ENCODE measurements at places on chromosomes 7 and 10.

GRCh38 chr7:105268056-105268455, 120.7 kb downstream of the SRPK2 start:
- DNase-seq: no peak

GRCh38 chr7:96287559-96287958, 34.3 kb downstream of the SLC25A13 start:
- DNase-seq: no peak

DNA sequence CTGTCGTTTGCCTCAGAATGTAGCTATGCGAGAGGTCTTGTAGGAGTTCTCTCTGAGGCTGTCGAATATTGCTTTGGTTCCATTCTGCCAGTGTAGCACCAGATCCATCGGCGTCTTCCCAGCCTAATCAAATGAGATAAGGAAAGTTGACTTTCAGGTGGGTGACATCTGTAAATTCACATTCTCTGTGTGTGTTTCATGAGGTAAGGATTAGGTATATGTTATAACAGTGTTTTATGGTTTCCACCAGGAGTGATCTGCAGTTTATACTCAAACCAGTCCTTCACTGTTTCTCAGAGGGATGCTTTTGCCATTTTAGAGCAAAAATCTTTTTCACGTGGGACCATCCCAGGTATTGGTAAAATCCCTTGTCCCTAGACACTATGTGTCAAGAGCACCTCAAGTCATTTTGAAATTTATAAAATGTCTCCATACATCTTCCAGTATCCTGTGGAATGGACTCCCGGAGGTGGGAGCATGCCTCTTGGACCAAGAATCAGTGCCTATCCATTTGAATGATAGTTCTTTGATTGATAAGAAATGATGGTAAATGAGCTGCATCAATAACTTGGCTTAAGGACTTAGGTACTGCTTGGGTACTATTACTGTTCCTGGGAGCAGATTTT, 7.9 kb downstream of the ANKRD1 start:
- DNase-seq: no peak

- DNase-seq: no peak
Observed at GRCh38 chr7:36283181-36283580, 106.5 kb upstream of the ANLN start.

DNA sequence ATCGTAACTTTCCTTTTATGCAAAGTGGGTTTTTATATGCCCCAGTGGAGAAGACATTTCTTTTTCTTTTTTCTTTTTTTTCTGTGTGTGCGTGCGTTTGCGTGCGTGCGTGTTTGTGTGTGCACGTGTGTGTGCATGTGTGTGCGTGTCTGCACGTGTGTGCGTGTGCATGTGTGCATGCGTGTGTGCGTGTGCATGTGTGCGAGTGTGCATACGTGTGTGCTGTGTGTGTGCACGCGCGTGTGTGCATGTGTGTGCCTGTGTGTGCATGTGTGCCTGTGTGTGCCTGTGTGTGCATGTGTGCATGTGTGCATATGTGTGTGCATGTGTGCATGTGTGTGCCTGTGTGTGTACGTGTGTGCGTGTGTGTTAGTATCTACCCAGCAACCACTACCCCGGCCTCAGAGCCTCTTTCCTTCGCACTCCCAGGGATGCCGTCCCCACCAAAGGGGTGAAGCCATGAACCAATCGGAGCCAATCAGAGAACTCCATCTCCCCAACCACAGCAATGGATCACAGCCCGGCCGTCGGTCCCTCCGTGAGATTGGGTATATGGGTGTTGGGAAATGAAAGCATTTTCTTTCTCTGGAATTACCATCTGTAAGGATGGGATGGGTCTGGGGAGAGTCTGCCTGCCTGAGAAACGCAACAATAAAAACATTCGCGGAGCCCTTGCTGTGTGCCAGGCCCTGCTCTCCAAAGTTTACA, 92.3 kb downstream of the ELFN1 start:
- no peak for DNase-seq

DNA sequence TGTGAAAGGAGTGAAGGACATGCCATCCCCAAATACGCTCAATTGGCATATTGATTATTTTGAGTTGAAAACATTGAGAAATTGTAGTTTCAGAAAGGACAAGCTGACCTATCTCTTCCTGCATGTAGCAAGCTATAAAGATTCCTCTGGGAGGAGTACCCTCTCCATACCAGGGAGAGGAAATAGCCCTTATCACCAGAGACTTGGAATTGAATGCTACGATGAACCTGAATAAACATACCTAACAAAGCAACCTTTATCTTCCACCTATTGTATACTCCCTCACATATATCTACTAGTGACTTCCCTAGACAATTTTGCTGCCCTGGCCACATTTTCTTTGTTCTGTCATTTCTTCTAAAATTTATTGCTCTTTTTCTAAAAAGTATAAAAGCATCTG, 150.2 kb upstream of the EEPD1 start:
- DNase-seq: no peak

DNA sequence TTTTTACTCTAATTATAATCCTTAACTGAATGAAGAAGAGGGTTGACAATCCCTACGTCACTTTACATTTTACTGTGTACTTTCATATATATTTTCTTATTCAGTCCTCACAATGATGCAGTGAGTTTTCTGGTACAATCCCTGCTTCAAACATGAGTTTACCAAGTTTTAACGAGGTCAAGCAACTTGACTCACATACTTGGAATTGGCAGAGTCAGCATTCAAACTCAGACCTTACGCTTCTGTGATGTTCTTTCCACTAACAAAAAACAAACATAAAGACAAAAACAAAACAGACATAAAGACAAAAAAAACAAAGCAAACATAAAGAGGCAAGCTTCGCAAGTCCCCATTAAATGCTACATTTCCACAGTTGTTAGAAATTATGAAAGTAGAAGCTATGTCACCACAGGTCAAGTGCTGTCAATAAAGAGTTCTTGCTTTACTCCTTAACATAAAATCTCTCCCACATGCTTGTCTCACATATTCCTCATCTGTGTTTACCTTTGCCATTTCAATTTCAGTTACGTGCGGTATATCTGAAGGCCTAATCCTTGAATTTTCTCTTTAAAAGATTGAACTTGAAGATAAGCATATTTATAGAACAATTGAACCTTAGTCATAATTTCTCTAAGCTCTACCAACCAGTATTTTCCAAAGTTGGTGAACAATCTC, 217.3 kb downstream of the CELF2 start:
- DNase-seq: no peak

- DNase-seq: no peak
Observed at GRCh38 chr7:148898845-148899484, 14.9 kb upstream of the EZH2 start.

GRCh38 chr7:3951316-3952055, 650.4 kb downstream of the SDK1 start:
- DNase-seq: no peak

GRCh38 chr10:83881661-83882060, 257.6 kb upstream of the GHITM start:
- no peak for DNase-seq

- no peak for DNase-seq
Observed at GRCh38 chr7:107210400-107210799, 41.6 kb downstream of the HBP1 start.
